ENCODE measurements at places on chromosomes 6 and 20.

- DNase-seq, result no peak
These were observed at the start of gene FUT9 for GRCh38 chr6:96015518-96016333. Gene FUT9 (plus strand): TSS chr6:96015974. CDS start chr6:96203156, 187,182 bp downstream.

DNA sequence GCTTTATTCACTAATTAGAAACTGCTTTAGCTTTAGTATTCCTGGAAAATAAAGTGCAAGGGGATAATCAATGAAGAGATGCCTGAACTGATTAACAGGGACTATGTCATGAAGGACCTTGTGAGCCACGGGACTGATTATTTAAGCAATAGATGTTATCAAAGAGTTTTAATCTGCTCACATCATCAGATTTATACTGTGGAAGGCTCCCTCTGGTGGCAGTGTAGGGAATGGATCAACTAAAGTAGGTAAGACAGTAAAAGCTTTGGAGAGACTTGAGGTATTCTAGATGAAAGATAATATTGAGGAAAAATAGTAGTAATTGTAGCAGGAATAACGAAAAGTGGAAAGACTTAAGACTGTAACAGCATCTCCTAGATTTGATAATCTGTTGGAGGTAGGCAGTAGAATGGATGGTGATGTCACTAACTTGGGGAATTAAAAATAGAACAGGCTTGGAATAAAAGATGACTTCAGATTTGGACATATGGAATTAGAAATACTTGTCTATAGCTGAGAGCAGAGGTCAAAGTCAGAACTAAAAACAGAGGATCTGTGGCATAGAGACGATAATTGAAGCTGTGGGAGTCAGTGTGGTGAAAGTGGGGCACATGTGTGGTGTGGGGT lies 80.3 kb upstream of the HTR1E start:
- no peak for DNase-seq

GRCh38 chr20:57040924-57041323 lies 225.5 kb downstream of the BMP7 start:
- DNase-seq, result no peak

GRCh38 chr6:25237579-25237978 lies 41.6 kb upstream of the CARMIL1 start:
- DNase-seq, result no peak

DNA sequence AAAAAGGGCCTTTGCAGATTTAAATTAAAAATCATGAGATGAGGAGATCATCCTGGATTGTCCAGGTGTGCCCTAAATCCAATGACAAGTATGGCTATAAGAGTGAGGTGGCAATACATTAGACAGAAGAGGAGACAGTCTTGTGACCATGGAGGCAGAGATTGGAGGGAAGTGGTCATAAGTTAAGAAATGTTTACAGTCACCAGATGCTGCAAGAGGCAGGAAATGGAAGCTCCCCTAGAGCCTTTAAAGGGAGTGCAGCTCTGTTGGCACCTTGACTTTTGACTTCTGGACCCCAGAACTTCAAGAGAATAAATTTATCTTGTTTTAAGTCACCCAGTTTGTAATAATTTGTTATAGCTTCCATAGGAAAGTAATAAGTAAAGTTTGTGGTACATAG lies 61.1 kb downstream of the HMGN3 start:
- DNase-seq, result no peak

- DNase-seq, result no peak
These were observed at the start of gene COL21A1 for GRCh38 chr6:56246881-56247653. Gene COL21A1 (minus strand): TSS chr6:56247580. CDS start chr6:56182618, 64,962 bp downstream.

DNA sequence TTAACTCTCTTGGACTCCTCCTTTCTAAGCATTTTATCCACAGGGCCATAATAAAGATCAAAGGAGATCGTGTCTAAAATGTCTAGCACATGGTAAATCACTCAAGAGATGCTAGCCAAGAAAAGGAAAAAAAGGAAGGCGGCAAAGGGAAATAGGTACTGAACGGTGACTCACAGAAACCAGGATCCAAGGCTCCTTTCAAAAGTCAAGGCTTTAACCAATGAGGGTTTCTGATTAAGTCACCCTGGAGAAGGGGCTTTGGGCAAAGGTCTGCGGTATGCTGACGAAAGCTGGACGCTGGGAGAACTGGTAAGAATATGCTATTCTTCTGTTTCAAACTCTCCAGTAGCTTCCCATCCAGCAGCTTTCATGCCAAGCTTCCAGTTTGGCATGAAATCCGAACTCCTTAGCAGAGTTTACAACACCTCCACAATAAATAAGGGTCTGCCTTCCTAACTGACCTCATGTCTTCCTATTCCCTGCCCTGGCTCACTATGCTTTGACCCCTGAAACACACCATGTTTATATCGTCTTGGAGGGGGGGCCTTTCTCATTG lies 1.0 kb downstream of the TOMM34 start:
- no peak for DNase-seq

- no peak for DNase-seq
These were observed 43.1 kb downstream of the TM9SF4 start for GRCh38 chr20:32152421-32153155.

All from AG09319 (cell line).